Upper lobe of right lung (tissue), 1 donor: ENCODE measurements at places on chromosomes 3 and 15.

GRCh38 chr3:12483410-12483809 is 870 bp upstream of the TSEN2 start:
- peak overlapping the region; percentile 85 for H3K4me3 ChIP-seq
- H3K27me3 ChIP-seq = no peaks in the 10 kb centered on the region
- no peak for DNase-seq
- H3K27ac ChIP-seq = peak overlapping the region; percentile 65

DNA sequence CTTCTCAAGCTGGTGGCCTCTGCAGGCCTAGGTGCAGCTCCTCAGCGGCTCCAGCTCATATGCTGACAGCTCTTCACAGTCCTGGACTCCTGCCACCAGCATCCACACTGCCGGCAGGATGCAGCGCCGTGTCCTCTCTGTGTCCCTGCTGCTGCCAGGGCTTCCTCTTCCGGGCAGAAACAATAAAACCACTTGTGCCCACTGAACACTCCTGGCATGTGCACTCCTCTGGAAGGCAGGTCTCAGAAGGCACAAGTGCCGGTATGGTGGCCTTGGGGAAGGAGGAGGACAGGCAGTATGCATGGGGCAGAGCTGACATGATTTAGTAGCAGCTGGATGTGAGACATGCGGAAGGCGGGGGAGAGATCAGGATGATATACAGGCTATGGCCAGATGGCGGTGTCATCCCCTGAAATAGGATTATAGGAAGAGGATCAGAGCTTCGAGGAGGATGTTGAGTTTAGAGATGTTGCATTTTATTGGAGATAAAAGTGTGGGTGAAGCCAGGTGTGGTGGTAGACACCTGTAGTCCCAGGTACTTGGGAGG is 7.5 kb upstream of the MAN2A2 start:
- H3K27me3 ChIP-seq = no peaks in the 10 kb centered on the region
- no peak overlapping the region for H3K4me3 ChIP-seq
- H3K36me3 ChIP-seq = peaks cover 58% of the 10 kb centered on the region
- DNase-seq = no peak
- H3K27ac ChIP-seq = no peak overlapping the region
- H3K4me1 ChIP-seq = no peaks in the 10 kb centered on the region

DNA sequence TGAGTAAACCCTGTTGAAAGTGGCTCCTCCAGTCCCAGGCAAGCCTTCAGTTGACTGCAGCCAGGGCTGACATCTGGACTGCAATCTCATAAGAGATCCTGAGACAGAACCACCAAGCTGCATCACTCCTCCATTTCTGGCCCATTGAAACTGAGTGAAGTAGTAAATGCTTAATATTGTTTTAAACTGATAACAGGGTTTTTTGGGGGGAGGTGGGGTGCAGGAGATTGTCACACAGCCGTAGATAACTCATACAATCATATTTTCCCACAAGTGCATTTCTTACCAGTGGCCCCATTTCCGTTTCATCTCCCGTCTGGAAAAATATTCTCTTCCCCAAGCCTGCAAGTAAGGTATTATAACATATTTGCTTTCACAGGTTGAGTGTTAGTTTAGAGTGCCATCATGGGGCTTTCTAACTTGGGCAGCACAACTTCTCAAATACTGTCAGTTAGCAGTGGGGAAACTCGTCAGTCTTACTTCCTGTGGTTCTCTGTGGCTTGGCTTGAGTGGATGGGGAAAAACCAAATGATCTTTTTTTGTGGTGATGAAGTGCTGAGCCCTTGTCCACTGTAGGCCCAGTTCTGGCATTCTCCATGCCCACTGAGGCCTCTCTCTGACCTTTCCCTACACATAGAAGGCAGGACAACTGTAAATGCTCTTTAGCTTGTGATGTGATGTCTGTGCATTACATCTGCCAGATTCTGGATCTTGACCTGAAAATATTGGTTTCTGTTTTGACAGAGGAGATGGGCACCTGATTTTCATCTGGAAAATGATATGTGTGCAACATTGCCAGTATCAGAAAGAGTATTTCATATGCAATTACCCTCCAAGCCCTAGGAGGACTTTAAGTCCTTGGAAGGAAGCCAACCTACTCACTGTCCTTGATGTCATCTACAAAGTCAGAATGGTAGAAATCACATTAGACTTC is 90.1 kb upstream of the BHLHE40 start:
- H3K4me1 ChIP-seq = peaks cover 10% of the 10 kb centered on the region
- H3K36me3 ChIP-seq = no peaks in the 10 kb centered on the region
- H3K27ac ChIP-seq = no peak overlapping the region
- DNase-seq = no peak
- H3K27me3 ChIP-seq = no peaks in the 10 kb centered on the region

DNA sequence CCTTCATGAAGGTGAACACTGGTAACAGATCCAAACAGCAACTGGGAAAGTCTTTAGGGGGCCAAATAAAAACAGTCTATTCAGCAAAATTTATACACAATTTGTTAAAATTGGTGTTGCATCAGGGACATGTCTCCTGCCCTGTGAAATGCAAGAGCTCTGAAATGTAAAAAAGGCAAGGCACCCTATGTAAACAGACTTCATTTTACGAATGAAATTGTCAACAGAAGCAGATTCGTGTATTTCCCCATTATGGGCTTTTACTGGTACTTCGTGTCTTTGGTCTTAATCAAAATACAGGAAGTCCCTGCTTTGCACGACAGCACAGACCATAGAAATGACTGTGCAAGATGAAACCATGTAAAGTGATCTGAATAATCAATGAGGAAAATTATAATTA is 127.3 kb upstream of the THBS1 start:
- no peaks in the 10 kb centered on the region for H3K27me3 ChIP-seq
- no peaks in the 10 kb centered on the region for H3K4me1 ChIP-seq
- H3K36me3 ChIP-seq = no peaks in the 10 kb centered on the region
- no peak for DNase-seq
- H3K27ac ChIP-seq = no peak overlapping the region
- no peak overlapping the region for H3K4me3 ChIP-seq

- H3K27me3 ChIP-seq = no peaks in the 10 kb centered on the region
- DNase-seq = no peak
- no peak overlapping the region for H3K4me3 ChIP-seq
- H3K27ac ChIP-seq = no peak overlapping the region
- H3K4me1 ChIP-seq = no peaks in the 10 kb centered on the region
Observed at GRCh38 chr15:36291501-36291900, 287.9 kb upstream of the CDIN1 start.

GRCh38 chr3:115363071-115363470 is 216.0 kb upstream of the ZBTB20 start:
- H3K27me3 ChIP-seq = no peaks in the 10 kb centered on the region
- DNase-seq = no peak
- H3K36me3 ChIP-seq = no peaks in the 10 kb centered on the region
- no peak overlapping the region for H3K4me3 ChIP-seq
- H3K27ac ChIP-seq = no peak overlapping the region

DNA sequence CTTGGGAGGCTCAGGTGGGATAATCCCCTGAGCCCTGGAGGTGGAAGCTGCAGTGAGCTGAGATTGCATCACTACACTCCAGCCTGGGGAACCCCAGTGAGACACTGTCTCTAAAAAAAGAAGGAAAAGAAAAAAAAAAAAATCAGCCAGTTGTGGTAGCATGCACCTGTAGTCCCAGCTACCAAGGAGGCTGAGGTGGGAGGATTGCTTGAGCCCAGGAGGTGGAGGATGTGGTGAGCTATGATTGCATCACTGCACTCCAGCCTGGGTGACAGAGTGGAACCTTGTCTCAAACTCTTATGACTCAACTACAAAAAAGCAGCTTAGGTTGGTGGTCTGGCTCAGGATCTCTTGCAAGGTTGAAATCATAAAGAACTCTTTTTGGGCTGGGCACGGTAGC is 19.3 kb upstream of the GPX1 start:
- peak overlapping the region; percentile 18 for H3K27ac ChIP-seq
- no peaks in the 10 kb centered on the region for H3K27me3 ChIP-seq
- DNase-seq = no peak
- peaks cover 22% of the 10 kb centered on the region for H3K4me1 ChIP-seq
- H3K36me3 ChIP-seq = peaks cover 32% of the 10 kb centered on the region

DNA sequence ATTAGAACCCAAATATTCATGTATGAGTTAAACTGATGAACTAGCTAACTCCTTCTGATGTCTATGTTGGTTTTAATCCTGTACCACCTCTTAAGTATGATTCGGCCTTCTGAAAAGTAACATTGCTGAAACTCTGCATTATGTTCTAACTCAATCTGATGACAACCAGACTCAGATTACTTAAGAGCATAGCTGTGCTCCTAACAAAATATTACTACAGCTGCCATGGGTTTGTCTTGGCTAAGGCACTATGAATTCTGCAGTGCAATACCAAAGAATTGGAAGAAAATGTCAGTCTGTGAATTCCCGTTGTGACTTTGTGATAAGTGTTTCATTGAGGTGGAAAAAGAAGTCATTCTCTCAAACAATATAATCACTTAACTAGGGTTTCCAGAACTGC is 224.4 kb downstream of the ZMAT3 start:
- H3K36me3 ChIP-seq = no peaks in the 10 kb centered on the region
- H3K4me1 ChIP-seq = no peaks in the 10 kb centered on the region
- no peak for DNase-seq
- H3K27ac ChIP-seq = no peak overlapping the region
- H3K4me3 ChIP-seq = no peak overlapping the region

GRCh38 chr3:14451844-14452739 is 49.7 kb downstream of the SLC6A6 start:
- no peaks in the 10 kb centered on the region for H3K27me3 ChIP-seq
- peaks cover 30% of the 10 kb centered on the region for H3K4me1 ChIP-seq
- peak; percentile 58 for DNase-seq
- peaks cover 73% of the 10 kb centered on the region for H3K36me3 ChIP-seq
- no peak overlapping the region for H3K4me3 ChIP-seq

DNA sequence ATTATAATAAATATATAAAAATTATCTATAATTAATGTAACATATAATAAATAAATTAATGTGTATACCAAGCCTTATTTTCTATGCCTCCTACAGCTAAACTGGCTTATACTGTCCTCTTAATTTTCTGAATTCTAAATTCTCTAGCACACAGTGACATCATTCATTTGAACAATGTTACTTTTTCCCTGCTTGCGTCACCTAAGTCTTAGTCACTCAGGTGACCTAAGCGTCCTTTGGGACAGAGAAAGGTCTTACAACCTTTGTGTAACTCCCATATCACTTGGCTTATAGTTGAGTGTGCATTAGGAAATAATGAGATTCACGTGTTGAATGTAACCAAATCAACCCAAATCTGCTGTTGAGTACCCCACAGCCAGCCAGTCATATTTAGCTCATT is 48.5 kb upstream of the KCNMB2 start:
- H3K4me1 ChIP-seq = no peaks in the 10 kb centered on the region
- no peak overlapping the region for H3K27ac ChIP-seq
- no peaks in the 10 kb centered on the region for H3K27me3 ChIP-seq
- no peak overlapping the region for H3K4me3 ChIP-seq

GRCh38 chr15:100718075-100718980 is 115.9 kb downstream of the ASB7 start:
- peaks cover 29% of the 10 kb centered on the region for H3K4me1 ChIP-seq
- H3K36me3 ChIP-seq = no peaks in the 10 kb centered on the region
- H3K27ac ChIP-seq = no peak overlapping the region
- DNase-seq = no peak

DNA sequence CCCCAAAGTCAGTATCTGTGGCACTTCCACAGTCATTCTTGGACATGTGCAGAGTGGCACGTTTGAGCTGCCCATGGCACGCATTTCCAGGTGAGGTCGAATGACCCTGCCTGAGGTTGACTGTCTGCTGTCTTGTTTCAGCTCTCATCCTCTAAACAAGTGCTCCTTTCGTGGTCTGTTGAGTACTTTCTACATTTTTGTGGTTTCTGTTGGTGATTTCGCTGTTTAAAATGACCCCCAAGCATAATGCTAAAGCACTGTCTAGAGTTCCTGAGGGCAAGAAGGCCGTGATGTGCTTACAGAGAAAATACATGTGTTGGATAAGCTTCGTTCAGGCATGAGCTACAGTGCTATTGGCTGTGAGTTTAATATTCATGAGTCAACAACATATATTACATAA is 40.0 kb upstream of the SAMMSON start:
- no peaks in the 10 kb centered on the region for H3K27me3 ChIP-seq
- H3K4me1 ChIP-seq = no peaks in the 10 kb centered on the region
- no peak for DNase-seq

- no peak overlapping the region for H3K4me3 ChIP-seq
- H3K27me3 ChIP-seq = no peaks in the 10 kb centered on the region
- peaks cover 5% of the 10 kb centered on the region for H3K4me1 ChIP-seq
- DNase-seq = no peak
- H3K27ac ChIP-seq = no peak overlapping the region
- H3K36me3 ChIP-seq = peaks cover 35% of the 10 kb centered on the region
Observed at GRCh38 chr15:80118956-80119355, 33.8 kb upstream of the FAH start.

DNA sequence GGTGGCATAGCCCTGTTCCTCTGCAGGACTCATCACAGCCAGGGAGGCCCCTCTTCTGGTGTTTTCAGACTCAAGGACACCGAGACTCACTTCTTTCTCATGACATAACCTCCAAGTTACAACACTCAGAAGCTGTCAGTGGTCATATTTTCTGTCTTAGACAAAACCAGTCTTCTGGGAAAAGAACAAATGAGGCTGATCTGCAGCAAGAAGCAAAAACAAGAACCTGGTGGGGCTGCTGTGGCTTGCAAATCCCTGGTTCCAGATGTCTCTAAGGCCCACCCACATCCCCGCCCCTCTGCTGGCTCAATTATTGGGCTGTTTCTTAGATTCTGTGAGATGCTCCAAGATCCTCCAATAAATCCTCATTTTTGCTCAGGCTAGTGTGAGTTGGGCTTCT is 16.6 kb upstream of the LOXL1 start:
- no peak overlapping the region for H3K27ac ChIP-seq
- H3K27me3 ChIP-seq = no peaks in the 10 kb centered on the region
- no peaks in the 10 kb centered on the region for H3K4me1 ChIP-seq
- DNase-seq = no peak

DNA sequence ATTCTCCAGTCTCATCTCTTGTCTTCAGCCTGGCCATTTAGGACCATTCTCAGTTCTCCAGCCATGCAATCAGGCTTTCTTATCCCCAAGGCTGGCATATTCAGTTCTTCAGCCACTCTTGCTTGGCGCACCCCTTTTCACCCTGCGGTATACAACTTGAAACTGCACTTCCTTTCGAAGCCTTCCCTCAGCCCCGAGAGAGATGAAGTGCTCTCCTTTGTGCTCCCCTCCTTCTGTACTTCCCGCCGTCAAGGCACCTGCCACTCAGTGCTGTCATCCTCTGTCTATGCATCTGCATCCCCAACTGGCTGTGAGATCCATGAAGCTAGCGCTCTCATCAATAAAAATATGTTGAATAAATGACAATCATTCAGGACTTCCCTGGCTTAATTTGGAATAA is 45.7 kb downstream of the MORC1 start:
- no peaks in the 10 kb centered on the region for H3K27me3 ChIP-seq
- H3K27ac ChIP-seq = no peak overlapping the region
- no peak overlapping the region for H3K4me3 ChIP-seq

GRCh38 chr3:174199696-174200095 is 659.4 kb upstream of the NAALADL2 start:
- H3K36me3 ChIP-seq = no peaks in the 10 kb centered on the region
- no peaks in the 10 kb centered on the region for H3K27me3 ChIP-seq
- H3K4me1 ChIP-seq = no peaks in the 10 kb centered on the region
- DNase-seq = no peak
